ENCODE measurements at places on chromosomes 2 and 18.

DNA sequence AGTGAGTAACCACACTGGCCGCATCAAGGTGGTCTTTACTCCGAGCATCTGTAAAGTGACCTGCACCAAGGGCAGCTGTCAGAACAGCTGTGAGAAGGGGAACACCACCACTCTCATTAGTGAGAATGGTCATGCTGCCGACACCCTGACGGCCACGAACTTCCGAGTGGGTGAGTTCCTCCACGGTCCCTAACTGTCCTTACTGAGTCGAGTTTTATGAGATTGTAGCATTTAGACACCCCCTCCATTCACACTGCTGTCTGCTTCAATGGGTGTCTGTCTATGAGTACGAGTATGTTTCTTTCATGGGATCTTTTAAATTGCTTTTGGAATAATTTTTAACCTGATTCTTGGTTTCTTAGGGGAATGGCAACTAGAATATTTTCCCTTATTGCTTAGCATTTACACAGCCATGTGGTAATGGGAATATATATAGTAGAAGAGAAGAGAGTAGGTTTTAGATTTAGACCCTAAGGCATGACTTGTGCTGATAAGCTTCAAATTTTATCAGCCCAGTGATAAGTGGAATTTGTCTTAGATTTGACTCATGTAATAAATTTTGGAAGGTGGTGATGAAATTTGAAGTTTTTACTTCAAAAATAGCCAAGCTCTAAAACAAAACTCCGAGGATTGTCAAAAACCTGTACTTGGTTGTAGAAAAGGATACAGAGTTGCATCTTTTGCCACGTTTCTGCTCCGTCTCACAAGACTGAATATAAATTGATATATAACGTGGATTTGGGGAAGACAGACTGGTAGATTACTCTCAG, 188.2 kb downstream of the LTBP1 start:
- DNase-seq, result peak; percentile 27

DNA sequence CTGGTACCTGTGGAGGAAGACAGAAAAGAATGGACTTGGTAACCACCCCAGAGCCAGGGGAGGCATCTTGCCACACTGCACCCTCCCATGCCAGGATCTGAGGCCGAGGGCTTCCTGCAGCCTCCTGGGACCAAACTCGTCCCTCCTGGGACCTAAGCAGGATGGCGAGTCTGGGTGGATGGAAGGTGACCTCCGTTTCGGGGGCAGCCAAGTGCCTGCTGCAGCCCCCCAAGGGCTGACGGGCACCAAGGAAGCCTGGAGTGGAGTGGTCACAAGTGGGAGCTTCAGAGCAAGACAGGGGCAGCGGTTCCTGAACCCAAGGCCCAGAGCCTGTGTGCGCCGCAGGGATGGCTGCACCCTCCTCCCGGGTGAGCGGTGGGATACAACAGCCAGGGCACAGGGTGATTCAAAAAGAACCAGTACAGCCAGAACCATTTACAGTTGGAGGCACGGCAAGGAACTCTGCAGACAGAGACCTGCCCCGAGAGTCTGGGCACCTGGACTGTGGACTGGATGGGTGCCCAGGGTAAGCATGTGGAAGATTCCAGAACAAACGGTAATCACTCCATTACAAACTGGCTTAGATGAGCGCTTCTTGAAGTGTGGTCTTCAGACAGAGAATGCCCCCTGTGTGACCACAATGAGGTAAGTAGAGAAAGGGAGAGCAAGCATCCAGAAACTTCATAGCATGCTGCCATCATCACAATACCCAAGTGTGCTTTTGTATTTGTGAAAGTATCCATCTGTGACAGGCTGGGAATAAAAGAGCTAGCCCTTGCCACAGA, 12.1 kb downstream of the HS1BP3 start:
- no peak for DNase-seq

DNA sequence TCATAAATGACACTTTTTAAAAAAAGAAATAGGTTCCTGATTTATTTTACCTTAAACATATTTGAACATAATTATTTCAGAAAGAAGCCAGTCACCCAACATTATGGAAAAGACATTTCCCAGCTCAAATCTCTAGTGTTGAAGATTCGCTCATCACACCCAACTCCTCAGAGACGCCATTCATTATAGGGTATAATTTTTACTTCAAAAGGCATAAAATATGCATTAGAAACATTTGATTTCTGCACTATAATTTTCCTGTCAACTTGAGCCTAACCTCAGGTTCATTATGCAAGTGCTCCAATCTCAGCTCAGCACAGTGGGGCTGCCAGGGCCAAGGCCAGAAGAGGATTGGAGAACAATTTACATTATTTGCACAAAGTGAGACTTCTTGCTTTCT, 58.8 kb upstream of the TTN start:
- DNase-seq, result no peak

DNA sequence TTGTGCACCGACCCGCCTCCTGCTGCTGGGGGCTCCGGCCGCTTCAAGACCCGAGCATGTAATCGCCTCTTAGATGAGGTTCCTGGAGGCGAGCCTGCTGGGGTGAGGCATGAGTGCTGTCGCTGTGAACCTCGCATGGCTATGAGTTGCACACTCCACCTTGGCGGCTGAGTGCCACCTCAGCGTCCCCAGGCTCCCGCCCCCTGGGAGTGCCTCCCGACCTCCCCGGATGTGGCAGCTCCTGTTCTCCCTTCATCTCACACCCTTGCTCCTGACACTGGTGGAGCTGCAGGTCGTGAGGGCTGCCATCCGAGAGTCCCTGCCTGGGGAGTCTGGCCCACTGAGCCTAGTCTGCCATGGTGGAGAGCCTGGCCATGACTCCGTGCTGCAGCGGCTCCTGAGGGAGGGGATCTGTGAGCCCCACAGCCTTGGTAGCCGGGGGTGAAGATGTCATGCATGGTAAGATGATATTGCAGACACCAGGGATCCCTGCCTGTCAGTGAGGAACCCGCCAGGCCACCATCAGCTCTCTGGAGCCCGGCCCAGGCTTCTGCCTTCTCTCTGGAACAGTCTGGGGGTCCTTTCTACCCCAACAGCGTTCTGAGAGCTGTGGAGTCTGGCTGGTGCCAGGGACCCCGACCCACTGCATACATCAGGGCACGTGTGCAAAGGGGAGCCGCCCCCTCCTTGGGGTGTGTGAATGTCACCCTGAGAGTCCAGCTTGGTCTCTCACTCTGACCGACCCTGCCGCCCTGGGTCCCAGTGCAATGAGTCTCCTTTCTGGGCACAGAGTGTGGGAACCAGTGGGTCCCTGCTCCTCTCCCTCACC, 61.6 kb upstream of the HS6ST1 start:
- DNase-seq, result no peak

GRCh38 chr2:85326406-85327159, 1.2 kb downstream of the TGOLN2 start:
- peak; percentile 33 for DNase-seq

- no peak for DNase-seq
Observed at GRCh38 chr2:176536439-176537133, 267.3 kb downstream of the MTX2 start.

DNA sequence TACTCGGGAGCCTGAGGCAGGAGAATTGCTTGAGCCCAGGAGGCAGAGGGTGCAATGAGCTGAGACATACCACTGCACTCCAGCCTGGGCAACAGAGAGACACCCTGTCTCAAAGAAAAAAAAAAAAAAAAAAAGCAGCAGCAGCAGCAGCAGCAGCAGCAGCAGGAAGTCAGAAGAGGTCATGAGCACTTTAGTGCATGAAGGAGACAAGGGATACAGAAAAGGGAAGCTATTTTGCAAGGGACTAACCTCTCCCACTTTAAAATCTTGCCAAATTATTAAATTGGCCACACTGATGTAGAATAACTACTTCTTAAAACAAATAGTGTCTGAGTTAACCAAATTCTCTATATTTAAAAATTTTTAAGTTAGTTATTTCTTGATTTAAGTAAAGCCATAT, 113.4 kb upstream of the PDE1A start:
- no peak for DNase-seq

DNA sequence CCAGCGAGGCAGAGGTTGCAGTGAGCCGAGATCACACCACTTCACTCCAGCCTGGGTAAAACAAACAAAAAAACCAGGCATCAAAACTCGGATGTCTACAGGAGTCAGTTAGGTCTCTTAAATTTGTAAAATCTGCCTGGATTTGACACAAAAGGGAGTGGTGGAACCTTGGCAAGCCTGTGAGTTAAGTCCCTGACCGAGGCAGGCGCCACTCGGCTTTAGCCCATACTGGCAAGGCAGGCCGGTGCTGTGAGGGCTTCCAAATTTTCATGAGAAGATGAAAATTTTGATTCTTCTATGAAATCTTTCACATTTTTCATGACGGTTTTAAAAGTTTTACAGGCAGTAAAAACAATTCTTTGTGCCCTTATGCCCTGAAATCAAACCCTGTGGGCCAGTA, 165.8 kb downstream of the FMNL2 start:
- no peak for DNase-seq

- DNase-seq, result peak; percentile 44
Observed at GRCh38 chr2:55311444-55311870, 42.4 kb upstream of the MTIF2 start.

- no peak for DNase-seq
Observed at GRCh38 chr2:237633061-237633561, 5.7 kb downstream of the LRRFIP1 start.

- DNase-seq, result no peak
Observed at GRCh38 chr2:127078666-127079270, 28.2 kb downstream of the BIN1 start.

DNA sequence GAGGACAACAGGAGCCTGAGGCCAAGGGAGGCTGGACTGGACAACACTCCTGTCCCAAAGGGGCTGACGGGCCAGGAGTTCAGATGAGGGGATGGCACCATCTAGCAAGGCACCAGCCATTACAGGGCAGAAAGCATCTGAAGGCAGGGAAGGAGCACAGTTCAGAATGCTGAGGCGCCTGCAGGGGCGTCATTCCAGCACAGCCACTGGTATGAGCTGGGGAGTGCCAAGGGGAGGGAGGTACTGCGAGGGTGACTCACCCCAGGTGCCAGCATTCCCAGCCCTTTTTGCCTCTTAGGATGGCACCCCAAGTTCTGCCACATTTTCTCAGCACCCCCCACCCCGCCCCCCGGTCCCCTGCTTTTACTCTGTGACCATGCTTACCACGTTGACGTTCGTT, 129.8 kb upstream of the EPAS1 start:
- DNase-seq, result peak; percentile 55

DNA sequence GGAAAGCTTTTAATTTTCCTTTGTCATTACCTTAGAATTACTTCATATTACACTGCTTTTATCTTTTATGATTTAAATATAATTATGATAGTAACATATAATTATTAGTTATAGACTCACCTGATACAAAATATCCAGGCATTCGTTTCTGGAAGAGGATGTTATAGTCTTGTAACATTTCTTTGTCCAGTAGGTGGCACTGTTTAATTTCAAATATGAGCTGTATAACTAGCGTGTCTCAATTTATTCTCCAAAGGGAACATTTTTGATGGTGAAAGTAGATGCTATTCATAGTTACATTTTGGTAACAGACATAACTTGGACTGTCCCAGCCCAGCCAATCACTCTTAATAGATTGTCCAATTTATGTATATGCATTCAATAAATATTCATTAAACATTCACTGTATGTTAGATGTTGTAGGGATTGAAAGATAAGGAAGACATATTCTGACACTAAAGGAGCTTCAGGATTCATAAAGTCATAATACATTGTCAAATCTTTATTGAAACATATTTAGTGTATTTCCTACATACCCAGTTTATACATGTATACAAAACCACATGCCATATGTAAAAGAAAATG, 19.2 kb downstream of the DAW1 start:
- peak; percentile 59 for DNase-seq

GRCh38 chr2:235935773-235936172, 232.4 kb downstream of the GBX2 start:
- DNase-seq, result no peak

DNA sequence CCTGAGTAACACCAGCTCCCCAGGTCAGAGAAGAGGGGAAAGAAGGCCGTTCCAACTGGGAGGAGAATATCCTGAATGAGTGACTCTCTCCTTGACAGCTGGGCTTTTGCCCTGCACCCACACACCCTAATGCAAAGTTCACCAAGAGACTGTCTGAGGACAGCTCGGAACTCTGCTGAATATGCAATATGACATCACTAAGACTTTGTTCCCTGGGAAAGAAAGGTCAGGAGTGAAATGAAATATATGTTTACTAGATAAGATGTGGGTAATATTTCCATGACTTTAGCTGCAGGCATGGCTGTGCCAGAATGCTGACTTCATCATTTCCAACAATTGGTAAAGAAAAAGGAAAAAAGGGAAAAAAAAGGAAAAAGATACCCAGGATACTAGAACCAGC, 488.2 kb upstream of the RAB6C start:
- DNase-seq, result no peak

Data from EH (cell line).